Activated naive CD4-positive, alpha-beta T cell (primary cell): ENCODE measurements at places on chromosomes 2 and 18.

DNA sequence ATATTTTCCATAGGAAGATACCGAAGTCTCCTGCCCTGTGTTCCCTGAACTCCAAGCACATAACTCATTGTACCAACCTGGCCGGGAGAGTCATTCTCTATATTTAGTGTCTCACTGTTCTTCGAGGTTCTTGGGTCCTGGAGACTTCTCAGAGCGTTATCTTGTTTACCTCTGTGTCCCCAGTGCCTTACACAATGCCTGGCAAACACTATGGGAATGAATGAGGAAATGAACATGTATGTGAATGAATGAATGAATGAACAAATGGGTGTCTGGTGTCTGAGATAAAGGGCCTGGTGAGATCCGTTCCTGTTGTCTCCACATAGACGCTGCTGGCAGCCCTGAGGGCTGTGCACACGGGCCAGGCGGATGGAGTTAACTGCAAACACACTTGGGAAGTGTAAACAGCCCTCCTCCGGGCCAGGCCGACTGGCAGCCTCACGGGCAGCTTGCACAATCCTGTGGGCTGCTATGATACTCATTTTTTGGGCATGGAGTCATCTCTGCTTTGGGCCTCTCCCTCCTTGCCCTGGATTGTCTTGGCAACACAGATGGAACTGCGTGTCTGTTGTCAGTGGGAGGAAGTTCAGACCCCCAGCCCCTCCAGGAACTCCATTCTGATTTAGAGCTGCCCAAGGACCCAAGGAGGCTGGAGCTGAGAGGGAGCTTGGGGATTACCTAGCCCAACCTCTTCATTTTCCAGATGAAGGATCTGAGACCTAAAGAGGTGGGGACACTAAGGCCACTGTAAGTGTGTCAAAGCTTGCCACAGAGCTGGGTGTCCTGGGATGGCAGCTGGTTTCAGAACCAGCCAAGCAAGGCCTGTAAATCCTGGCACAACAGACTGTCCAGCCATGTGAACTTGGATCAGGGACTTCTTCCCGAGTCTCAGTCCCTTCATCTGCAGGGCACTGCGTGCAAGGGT, 124.4 kb downstream of the INHBB start:
- DNase-seq: no peak

DNA sequence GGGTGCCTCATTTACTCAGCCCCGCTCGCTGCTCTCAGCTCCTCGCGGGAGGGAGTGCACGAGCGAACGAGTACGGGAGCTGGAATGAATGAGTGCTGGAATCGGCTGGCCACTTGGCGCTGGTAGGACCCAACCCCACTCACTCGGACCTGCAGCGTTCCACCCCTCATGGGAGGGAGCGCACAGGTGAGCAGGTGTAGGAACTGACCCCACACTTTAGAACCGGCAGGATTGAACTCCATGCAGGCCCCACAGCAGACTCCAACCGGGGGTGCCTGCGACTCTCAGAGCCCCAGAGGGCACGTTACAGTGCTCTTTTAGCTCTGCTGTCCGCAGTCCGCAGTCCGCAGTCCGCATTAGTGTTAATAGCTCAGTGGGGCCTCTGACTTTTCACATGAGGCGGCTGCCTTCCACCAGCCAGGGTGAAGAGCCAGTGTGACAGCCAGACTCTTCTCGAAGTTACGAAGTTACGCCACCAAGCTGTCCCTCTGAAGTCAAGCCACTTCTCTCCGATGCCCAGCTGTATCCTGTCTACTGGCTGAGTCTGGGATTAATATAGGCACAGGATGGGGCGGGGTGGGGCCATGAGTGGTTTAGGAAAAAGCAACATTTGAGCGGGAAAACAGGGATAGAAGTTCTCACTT, 102.7 kb upstream of the ARHGAP15 start:
- no peak for DNase-seq

GRCh38 chr2:121342751-121343150, 57.7 kb upstream of the TFCP2L1 start:
- no peak for DNase-seq

GRCh38 chr18:56162311-56163265, 475.8 kb downstream of the TXNL1 start:
- no peak for DNase-seq

DNA sequence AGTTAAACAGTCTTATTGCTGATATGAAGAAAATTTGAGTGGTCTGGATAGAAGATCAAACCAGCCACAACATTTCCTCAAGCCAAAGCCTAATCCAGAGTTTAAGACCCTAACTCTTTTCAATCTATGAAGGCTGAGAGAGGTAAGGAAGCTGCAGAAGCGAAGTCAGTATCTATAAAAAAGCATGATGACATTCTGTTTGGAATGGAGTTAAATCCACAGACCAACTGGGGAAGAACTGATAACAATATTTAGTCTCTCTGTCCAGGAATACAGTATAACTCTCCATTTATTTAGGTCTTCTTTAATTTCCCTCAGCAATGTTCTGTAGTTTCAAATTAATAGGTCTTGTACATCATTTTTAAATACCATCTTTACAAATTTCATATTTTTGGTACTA, 16.0 kb downstream of the PIGN start:
- no peak for DNase-seq

- peak; percentile 1 for DNase-seq
Observed at GRCh38 chr2:148201075-148202004, 180.4 kb downstream of the MBD5 start.

GRCh38 chr2:186695081-186695756, 1.4 kb downstream of the FAM171B start:
- no peak for DNase-seq

DNA sequence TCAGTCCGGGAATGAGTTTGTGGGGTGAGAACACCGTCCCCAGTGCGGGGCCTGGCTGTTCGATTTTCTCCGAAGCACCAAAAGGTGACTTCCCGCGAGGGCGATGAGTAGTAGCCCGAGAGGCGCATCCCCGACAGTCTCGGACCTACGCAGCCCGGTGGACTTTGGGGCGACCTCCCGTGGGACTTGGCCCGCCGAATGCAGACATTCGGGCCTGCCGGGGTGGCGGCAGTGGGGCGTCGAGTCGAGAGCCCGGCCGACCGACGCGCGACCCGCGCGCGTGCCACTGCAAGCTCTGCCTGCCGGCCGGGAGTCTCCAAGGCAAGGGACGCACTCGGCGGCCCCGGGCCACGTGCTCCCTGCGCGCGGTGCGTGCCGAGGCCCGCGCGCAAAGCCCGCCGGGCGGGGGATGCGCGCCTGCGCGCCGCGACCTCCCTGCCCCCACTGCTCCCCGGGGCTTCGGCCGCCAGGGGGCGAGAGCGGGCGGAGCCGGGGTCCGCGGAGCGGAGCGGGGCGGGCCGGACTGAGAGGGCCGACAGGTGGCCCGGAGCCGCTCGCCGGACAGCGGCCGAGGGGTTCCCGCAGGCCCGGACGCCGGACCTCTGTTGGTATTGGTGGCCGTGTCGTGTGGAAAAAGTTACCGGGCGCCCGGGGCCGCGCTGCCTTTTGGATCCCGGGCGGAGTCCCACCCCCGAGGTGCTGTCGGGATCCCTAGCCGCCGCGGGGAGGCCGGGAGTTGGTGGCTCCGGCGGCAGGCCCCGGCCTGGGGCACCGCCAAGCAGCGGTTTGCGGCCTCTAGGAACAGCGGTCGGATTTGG, 1.9 kb downstream of the PTMA start:
- DNase-seq: peak; percentile 80

DNA sequence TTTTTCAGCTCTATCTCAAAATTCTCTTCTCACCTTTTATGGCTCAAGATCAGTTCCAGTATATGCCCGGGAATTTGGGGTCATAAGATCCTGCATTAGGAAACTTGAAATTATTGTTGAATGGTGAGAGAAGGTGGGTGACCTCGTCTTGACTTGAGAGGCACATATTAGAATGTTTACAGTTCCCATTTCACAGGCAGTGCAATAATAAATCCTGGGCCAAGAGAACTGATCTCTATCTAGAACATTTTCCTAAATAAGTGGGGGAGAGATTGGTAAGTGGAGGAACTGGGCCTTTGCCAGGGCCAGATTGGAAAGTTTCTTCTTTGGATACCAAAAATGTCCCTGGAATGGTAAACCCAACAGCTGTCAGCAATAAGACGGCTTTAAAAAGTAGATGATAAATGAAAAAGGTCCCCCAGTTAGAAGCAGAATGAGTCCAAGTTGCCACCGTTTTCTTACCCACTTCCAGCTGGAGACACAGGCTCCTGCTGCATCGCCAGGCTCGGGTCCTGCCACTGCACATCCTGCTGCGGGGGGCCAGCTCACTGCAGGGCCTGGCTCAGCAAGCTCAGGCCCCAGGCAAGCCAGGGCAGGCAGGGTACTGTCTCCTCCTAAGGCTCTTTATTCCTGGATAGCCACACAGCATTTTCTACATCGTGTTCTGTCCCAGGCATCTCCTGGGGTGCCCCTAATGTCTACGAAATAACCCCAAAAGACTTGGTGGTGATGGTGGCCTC, 126.4 kb upstream of the EPAS1 start:
- no peak for DNase-seq

GRCh38 chr2:162174746-162175145, 22.7 kb upstream of the GCG start:
- DNase-seq: no peak

- no peak for DNase-seq
Observed at GRCh38 chr2:237244178-237244577, 158.5 kb downstream of the COPS8 start.

DNA sequence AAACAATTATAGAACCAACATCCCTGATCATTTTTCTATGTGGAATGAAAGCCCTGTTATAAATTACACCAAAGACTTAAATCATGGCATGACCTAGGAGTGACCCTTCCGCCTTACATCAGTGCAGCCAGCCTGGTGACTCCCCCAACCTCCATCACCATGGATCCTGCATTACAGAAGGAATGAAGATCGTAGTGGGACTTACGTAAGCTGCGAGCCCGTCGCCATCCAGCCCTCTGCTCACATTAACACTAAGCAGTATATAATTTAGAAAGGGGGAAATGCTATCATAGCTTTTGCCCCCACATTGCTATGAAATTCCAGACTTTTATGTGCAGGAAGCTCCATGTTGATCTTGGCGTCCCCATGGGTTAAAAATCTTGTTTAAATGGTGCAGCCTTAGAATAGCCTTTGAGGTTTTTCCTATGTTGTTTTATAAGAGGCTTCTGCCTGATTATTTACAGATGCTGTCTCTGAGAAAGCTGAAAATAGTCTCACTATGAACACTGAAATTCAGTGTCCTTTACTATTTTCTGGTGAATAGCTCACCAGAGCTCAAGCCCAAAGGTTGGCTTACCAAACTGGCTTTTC, 76.3 kb downstream of the COLEC12 start:
- DNase-seq: no peak

DNA sequence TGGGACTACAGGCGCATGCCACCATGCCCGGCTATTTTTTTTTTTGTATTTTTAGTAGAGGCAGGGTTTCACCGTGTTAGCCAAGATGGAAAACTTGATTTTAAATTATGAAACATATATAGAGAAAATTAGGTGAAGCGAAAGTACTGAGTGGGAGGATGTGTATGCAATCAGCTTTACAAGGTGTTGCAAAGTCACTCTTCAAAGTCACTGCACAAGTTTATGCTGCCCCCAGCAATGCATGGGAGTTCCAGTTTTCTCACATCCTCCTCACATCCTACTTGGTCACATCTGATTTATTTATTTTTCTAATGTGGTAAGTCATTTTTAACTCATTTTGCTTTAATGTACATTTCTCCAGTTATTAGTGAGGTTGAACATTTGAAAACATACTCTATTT, 49.2 kb upstream of the CHN1 start:
- DNase-seq: no peak

GRCh38 chr2:40668425-40668824, 216.5 kb upstream of the SLC8A1 start:
- DNase-seq: no peak

DNA sequence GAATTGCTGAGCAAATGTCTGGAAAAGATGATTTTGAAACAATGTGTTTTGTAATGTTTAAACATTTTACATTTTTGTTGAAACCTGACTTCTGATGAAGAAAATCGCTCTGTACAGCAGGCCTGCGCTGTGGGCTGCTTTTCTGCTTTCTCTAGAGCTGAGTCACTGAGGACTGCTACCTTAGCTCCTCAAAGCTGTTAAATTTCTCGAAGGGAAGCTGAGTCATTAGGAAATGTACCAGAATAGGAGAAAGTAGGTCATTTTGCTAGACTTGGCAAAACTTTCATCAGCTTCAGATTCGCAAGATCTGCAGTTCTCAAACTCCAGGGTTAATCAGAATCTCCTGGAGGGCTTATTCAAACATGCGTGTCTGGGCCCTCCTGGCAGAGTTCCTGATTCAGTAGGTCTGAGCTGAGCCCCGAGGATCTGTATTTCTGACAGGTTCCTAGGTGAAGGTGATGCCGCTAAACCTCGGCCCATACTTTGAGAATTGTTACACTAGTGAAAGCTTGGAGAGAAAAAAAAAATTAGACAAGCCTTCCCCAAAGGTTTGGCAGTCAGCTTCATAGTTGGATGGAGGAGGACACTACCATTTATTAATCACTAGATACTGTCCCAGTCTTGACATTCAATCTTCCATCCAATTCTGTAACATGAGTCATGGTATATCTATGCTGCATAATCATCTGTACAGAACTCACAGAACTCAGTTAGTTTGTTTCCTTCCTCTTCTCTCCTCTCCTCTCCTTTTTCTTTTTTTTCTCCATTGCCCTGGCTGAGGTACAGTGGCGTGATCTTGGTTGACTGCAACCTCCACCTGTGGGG, 297.6 kb downstream of the PARD3B start:
- no peak for DNase-seq

- no peak for DNase-seq
Observed at GRCh38 chr2:232260075-232260474, 118.5 kb upstream of the ALPP start.

DNA sequence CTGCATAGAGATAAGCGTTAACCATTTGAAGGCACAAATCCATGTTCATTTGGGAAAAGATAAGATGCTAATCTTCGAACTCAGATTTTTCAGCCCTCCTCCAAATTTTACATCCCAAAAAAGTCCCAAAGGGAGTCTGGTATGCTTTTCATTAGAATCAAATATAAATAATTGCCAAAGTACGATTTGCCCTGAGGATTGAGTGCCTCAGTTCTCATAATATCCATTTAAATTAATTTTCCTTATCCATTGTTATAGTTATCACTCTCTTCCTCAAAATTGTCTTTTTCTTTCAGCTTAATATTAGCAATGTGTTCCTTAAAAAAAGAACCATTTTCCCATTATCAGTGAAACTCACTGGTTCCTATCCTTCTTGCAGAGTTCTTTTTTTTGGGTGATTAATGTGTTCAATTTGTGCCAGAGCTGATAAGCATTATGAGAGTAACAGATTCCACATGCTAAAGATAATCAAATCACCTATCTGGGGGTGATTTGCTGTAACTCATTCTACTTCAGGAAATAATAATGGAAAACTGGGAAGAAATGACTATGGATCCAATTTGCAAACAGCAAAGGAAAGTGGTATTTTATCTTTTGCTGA, 686 bp downstream of the HNMT start:
- no peak for DNase-seq
